ENCODE measurements at places on chromosomes 7 and 10.

DNA sequence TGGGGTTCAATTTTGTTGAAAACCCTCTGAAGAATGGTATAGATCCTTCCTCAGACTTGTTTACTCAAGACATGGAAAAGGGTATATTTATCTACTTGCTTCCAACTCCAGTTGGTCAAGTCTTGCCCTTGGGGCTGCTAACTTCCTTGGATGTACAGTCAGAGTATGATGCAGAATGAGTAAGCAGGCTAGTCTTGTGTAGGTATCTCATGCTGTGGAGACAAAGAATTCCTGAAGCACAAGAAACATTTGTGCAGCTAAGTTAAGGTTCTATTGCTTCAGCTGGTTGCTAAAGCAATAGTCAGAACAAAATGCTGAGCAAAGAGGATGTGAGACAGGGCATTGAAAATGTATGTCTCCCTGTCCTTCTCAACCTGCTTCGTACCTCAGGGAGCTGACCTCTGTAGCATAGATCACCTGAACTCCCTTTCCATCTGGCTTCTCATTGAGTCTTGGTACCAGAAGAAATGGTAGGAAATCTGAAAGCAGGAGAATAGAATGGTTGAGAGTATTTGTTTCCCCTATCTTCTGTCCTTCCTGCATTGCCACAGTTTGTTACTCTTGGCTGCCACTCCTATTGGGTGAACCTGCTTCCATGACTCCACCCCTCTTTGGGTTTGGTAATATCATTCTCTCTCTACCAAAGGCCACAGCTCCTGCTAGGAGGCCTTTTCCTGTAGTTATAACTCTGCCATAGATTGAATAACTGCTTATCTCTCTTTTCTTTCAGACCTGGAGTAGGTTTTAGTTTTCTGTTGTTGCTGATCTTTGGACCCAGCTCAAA, 346.0 kb downstream of the PHF14 start:
- no peak for DNase-seq

GRCh38 chr10:113061054-113061430, 111.0 kb downstream of the TCF7L2 start:
- DNase-seq, result no peak

- DNase-seq, result no peak
Measured at GRCh38 chr10:44939691-44940401, 19.8 kb upstream of the RASSF4 start.

GRCh38 chr10:98135222-98135899, 904 bp downstream of the R3HCC1L start:
- no peak for DNase-seq

- peak; percentile 67 for DNase-seq
Measured at GRCh38 chr10:124025660-124026588, 67.5 kb downstream of the CHST15 start.

DNA sequence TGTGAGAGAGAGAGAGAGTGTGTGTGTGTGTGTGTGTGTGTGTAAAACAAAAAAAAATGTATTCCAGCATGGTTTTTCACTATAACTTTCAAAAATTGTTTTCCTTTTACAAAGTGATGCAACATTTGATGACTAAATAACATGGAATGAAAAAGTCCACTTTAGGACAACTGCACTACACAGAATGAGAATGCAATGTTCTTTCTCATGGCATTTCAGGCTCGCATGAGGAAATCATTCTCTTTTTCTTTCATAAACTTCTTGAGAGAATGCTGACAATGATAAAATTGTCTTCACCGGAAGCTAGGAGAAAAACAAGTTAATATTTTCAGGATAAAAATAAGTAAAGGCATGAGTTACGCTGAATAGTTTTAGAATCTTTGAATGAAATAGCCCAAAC, 53.7 kb downstream of the SLC16A12 start:
- DNase-seq, result no peak

- no peak for DNase-seq
Measured at GRCh38 chr7:101009629-101010028, 10.3 kb upstream of the MUC17 start.

DNA sequence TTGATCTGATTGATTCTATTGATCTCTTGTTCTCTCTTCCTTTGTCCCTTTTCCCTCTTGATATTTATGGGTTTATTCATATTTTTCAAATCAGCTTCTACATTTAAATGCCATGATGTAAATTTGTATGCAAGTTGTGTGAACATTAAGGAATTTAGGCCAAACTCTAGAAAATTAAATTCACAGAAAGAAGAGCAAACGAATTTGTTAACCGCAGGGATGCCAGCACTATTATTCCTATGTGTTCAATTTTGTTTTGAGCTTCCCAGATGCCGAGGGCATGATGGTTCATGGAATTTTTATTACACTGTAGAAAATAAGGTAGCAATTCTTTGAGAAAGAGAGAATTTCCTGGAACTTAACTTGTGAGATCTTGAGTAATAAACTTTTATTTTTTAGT, 220.9 kb downstream of the BUB3 start:
- DNase-seq, result no peak

- DNase-seq, result no peak
Measured at GRCh38 chr7:4751398-4751947, 23.9 kb upstream of the AP5Z1 start.

GRCh38 chr10:88895250-88895649, 15.2 kb downstream of the STAMBPL1 start:
- no peak for DNase-seq

DNA sequence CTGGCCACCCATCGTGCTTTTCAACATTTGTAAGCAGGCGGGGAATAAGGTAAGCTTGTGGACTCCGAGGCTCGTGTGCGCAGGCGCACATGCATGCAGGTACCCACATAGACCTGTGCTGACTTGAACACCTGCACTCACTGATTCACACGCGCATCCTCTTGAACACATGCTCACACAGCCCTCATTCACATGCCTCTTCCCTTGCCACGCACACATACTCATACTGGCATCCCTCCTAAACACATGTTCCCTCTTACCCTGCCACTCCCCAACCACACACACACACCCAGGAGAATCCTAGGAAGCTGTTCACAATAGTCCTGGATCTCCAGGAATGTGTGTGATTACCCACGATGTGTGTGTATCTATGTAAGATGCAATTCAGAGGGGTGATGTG, 44.1 kb upstream of the LBX1 start:
- no peak for DNase-seq

Data from spleen (tissue), 13 donors.